ENCODE measurements at places on chromosomes 5 and 9.

GRCh38 chr9:124255222-124255621 is 2.5 kb upstream of the NEK6 start:
- DNase-seq = no peak

GRCh38 chr9:7370381-7370780 is 429.2 kb downstream of the DMAC1 start:
- no peak for DNase-seq

DNA sequence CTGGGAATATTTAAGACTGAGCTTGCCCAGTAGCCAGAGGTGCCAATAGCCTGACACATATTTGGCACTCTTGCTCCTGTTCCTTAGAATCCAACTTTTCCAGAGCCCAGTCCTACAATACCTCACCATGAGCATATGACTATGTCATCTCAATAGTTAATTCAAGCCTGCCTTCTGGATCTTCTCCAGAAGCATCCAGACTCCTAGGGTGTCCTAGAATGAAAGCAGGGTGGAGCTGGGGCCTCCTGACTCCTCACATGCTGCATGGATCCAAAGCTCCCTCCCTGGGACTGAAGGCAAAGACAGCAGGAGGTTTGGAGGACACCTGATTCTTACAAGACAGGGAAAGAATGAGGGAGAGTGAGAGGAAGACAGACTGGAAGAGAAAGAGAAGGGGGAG is 37.9 kb downstream of the SH3TC2 start:
- DNase-seq = no peak

DNA sequence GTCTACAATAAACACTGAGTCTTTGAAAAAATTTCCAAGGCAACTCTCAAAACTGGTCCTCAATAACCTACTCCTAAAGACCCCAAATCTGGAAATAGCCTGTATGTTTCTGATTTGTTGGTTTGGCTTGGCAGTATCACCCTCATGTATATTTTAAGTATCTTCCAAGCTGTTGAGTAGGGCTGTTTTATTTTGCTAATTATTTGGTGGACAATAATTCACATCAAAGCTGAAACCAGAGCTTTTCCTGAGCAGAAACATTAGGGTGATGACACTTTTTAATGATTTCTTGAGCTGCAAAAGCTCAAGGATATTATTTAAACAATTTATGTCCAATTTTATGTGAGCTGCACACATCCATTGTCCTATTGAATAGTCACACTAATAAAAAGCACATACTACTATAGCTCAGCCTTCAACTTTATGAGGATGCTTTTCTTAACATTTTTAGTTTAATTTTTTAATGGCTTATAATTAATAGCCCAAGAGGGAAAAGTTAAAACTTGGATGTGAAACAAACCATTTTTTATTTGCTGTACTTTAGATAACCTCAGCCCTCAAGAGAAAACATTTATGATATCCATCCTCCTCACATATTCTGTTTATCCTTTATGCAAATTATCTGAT is 393.1 kb downstream of the TAF11L14 start:
- no peak for DNase-seq

DNA sequence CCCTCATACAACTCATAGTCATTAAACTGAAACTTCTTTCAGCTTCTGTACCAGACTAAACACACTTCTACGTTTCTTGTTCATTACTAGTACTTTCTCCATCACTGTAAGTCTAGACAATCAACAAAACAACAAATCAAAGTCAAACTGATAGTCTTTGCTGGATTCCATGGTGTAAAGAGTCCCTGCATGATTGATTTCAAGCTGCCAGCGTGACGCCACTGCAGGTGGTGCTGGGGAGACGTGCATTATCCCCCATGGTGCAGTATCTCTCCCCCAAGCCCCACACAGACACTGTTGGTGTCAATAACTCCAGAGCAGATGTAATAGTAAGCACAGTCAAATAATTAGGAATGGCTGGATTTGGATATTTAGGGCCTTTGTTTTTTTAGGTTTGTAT is 10.7 kb upstream of the SLC2A8 start:
- DNase-seq = no peak
